Left kidney (tissue), 8 donors: ENCODE measurements at places on chromosomes 1 and 21. TPM values are rescaled to one million over a fixed set of nuclear protein-coding genes. Genes with fewer than 3 reads are reported as not detected.

AUNIP gene
- 3.4 TPM for polyA plus RNA-seq

GNAT2 gene
- not detected for polyA plus RNA-seq

- no peak for DNase-seq
Measured at GRCh38 chr1:180672105-180672504, 40.3 kb downstream of the XPR1 start.

DNA sequence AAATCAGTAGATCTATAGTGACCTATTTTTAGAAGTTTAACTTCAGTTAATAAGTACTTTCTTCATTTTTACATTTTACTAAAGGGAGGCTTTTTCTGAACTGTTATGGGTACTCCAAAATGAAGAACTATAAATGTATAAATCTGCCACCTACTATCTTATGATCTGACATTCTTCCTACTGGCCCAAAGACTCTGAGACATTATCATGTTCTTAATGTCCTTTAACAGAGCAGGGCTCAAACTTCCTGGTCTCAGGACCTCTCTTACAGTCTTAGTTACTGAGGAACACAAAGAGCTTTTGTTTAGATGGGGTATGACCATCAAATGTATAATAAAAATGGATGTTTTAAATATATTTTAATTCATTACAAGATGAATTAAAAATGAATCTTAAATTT is 8.9 kb downstream of the TRIM33 start:
- no peak for DNase-seq

DNA sequence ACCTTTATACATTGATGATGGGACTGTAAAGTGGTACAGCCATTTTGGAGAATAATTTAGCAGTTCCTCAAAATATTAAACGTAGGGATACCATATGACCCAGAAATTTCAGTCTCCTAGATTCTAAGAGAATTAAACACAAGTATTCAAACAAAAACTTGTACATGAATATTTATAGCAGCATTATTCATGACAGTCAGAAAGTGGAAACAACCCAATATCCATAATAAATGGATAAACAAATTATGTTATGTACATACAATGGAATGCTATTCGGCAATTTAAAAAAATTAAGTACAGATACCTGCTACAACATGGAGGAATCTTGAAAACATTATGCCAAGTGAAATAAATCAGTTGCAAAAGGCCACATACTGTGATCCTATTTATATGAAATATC is 16.9 kb upstream of the DDX59 start:
- no peak for DNase-seq

- no peak for DNase-seq
Measured at GRCh38 chr1:234488054-234489006, 9.4 kb upstream of the TARBP1 start.

DNA sequence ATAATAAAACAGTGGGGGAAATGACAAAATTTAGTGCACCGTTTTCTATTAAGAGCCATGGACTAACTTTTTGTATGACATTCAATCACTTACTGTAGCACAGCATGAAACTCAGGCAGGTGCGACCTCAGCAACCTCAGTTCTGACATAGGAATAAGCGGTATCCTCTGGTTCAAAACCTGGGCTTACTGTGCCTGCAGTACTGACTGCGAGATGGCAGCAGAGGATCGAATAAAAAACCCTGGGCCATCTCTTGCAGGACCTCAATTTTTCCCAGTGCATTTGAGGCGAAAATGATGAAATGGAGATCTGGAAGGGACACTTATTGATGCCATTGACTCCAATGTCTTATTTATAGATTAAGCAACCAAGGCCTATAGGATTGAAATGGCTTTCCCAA is 214.7 kb downstream of the ADGRL2 start:
- no peak for DNase-seq

DNA sequence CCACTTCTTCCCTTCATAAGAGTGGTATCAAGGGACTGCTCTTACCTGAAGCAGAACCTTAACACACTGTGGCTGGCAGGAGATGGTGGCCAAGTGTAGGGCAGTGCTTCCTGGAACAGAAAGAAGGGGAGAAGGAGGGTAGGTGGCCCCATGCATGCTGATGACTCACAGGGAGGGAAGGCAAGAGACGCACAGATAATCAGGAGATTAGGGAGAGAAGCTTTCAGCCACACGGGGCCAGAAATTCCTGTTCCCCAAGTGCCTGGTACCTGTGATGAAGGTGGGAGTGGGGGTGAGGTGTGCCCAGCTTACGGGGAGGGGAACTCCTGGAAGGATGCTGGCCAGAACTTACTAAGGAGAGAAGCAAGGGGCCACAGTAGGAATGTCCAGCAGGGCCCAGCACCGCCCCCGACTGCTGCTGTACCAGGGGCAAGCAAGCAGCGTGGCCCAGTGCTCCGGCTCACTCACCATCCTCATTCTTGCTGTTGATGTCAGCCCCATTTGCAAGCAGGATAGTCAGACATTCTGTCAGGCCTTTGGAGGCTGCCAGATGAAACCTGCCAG is 7.7 kb downstream of the ANKRD35 start:
- DNase-seq = no peak

DNA sequence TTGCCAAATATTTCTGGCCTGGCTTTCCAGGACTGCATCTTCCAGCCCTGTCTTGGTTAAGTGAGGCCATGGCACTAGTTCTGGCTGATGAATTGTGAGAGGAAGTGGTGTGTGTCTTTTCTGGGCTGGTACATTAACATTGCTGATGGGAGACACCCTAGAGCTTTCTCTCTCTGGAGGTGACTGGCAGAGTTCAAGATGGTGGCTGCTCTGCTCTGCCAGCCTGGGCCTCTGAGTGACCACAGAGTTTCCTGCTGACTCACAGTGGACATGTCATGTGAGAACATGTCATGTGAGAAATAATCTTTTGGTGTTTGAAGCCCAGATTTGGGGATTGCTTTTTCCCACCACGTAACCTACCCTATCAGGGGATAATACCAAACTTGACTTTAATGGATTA is 218.0 kb upstream of the KIAA0040 start:
- DNase-seq = no peak

GRCh38 chr1:68051475-68051874 is 1.0 kb upstream of the DIRAS3 start:
- peak; percentile 59 for DNase-seq

GPATCH2 gene
- polyA plus RNA-seq = 29.2 TPM

DNA sequence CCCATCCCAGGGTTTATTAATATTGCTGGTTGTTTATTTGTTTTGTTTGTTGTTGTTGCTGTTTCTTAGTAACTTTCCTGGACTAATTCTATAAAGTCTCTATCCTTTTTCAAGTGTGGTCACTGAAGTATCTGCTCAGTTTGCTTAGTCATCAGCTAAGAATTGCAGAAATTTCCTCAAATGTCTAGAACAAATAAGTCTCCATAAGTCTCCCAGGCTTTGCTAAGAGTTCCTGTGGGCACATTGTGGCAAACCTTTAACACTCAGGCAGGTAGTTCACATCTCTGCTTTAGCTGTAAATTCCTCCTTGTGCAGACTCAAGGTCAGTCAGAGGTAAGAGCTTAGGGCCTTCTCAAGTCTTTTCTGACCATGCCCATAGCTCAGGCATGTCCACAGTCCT is 38.9 kb upstream of the C1orf185 start:
- DNase-seq = no peak

DNA sequence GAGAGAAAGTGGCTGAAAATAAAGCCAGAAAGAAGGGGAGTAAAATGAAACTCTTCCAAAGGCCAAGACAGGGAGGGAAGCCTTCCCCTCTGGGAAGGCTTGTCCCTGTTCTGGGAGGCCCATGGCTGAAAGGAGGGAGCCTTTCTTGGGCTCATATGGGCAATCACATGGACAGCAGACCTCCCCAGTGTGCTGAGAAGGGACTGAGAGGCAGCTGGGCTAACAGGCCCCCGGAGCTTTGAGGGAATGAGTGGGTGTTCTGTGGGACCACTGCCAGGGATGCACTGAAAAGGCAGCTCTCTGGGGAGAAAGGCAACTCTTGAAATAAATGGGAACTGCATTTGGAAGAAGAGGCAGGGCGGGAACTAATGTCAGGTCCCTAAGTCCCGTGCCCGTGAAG is 39.1 kb downstream of the KANK4 start:
- no peak for DNase-seq

DNA sequence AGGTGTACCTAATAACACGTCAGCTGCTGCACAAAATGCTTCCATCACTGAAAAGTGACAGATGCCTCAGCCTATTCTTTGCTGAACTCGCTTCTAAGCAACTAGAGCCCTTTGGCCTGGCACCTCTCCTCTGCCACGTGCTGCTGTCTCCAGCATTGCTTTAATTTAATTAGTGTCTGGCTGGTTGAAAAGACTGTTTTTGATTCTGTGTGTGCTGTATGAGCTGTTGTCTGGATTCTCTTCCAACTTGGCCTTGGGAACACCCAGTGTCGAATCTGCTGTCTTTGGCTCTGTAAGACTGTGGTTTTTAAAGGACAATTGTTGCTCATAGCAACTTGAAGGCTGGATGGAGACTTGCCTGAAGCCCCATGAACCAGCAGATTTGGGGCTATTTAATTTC is 109.5 kb downstream of the PSMG1 start:
- no peak for DNase-seq

SHE gene
- polyA plus RNA-seq = 9.8 TPM

DNA sequence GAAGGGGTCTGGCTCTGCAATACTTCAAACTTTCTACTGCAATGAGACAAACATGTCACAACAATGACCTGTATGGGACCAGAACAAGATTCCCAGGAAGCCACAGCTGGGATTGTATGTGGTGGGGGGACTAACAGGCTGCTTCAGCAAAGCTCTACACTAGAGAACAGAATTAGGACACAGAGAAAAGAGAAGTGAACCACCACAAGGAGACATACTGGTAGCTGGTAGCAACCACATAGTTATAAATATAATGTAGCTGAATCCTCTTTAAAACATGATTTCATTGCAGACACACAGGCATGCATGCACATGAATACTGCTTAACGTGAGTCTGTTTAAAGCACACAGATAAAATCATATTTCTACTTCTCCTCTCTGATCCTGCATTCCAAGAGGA is 3.5 kb upstream of the ILDR2 start:
- DNase-seq = no peak

DNA sequence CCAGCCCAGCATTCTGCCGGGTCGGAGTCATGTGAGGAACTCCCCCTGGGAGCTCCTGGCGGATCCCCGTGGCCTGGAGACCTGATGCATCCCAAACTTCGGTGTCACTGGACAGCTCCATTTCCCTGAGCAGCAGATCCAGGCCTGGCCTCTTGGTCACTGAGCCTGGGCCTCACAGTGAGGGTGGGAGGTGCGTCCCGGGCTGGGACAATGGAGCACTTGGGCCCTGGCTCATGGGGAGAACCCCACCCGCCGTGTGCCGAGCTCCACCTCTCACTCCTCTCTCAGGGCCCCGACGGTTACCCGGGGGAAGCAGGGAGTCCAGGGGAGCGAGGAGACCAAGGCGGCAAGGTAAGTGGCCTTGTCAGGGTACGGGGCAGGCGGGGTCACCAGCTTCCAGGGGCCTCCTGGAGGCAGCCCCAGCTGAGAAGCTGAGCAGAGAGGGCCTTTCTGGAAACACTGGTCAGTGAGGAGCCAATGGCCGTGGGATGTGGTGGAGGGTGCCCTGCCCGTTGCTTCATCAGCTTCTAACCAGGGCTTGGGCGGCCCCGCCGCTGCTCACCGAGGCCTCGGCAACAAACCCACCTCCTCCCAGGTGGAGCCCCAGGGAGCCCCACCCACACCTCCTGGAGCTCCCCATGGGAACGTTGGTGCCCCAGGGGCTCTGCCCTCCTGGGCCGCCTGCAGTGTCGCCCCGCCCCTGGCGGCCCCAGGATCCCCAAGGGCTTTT is 19.8 kb downstream of the COL6A2 start:
- no peak for DNase-seq

- DNase-seq = peak; percentile 49
Measured at GRCh38 chr1:219385787-219386427, 212.2 kb downstream of the LYPLAL1 start.

- no peak for DNase-seq
Measured at GRCh38 chr1:79457562-79458224, 451.2 kb upstream of the ADGRL4 start.

MYBPH gene
- 0.18 TPM for polyA plus RNA-seq

DNA sequence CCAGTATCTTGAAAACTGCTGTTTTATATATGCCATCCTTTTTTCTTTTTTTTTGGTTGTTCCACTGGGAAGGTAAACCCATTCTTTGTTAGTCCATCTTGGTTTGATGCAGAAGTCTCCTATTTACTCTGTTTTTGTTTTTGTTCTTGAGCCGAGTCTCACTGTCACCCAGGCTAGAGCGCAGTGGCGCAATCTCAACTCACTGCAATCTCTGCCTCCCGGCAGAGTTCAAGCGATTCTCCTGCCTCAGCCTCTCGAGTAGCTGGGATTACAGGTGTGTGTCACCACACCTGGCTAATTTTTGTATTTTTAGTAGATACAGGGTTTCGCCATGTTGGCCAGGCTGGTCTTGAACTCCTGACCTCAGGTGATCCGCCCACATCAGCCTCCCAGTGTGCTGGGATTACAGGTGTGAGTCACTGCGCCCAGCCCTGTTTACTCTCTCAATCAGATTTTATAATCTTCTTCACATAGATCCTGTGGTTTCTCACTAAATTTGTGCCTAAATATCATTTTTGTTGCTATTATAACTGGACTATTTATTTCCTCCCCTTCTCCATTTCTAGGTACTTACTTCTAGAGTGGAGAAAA is 12.5 kb downstream of the SYF2 start:
- DNase-seq = no peak

DNA sequence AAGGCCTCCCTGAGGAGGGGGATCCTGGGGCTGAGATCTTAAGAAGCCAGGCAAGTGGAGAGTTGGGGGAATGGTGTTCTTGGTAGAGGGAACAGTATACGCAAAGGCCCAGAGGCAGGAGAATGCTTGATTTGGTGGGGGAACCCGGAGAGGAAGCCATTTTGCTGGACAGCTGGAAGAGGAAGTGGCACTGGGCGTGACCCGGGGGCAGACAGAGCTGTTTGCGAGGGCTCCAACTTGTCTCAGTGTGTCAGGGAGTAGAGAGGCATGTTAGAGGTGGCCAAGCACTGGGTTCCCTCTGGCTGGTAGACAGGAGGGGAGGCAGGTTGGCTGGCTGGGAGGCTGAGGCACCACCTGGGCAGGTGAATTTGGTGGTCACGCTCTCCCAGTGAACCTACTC is 96.3 kb upstream of the ACTL8 start:
- DNase-seq = no peak

DNA sequence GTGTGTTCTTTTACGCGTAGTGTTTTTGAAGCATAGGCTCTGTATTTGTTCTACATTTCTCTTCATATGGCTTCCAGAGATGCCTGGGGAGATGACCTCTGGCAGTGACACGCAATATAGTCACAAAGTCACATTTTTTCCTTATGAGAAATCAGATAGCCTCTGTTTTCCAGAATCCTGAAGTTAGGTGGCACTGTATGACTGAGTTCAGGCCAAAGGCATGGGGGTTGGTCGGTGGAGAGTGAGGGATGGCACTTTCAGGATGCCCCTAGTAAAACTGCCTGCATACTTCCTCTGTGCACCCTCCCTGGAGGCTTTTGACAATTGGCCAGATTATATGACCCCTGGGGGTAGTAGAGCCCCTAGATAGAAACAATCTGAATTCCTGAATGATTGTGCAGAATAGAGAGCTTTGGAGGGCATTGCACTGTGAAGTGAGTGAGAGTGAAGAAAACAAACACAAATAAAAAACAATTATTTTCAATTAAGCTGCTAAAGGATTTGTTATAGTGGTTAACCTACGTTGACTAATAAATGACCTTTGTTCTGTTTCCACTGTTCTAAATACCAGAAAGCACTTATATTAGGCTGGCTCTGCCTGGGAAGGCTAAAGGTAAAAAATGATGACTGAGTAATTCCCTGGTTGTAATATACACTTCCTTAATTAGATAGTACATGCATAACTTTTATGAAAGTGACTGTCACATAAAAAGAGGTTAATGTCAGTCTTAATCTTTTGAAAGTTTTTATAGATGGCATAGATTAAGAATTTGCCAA is 1660.8 kb downstream of the PLA2G4A start:
- DNase-seq = no peak

DFFB gene
- 9.8 TPM for polyA plus RNA-seq
